ENCODE measurements at places on chromosomes 5 and 9. TPM values are rescaled to one million over a fixed set of nuclear protein-coding genes. Genes with fewer than 3 reads are reported as not detected.

The HARS1 gene
- total RNA-seq: 38.4 TPM

The CCDC152 gene
- 5.4 TPM for total RNA-seq

The GABRA1 gene
- total RNA-seq: not detected

The SPZ1 gene
- total RNA-seq: not detected

The MFAP3 gene
- total RNA-seq: 50.4 TPM

The EIF4E1B gene
- not detected for total RNA-seq

The IRX2 gene
- total RNA-seq: 3.5 TPM

The SOHLH1 gene
- total RNA-seq: not detected

The SLC4A9 gene
- 0.17 TPM for total RNA-seq

The S1PR3 gene
- total RNA-seq: 22.1 TPM

The CBY3 gene
- not detected for total RNA-seq

The TUSC1 gene
- 9.9 TPM for total RNA-seq

The ADAMTSL2 gene
- 0.66 TPM for total RNA-seq

The BHMT gene
- 2.3 TPM for total RNA-seq

The PAXX gene
- 30.6 TPM for total RNA-seq

The FOXD4 gene
- total RNA-seq: 0.38 TPM

The PCBD2 gene
- total RNA-seq: 4.6 TPM

The CDO1 gene
- total RNA-seq: 349 TPM

The AJM1 gene
- 3.0 TPM for total RNA-seq

The FCN2 gene
- 1.3 TPM for total RNA-seq

The PCDHGB1 gene
- total RNA-seq: 0.75 TPM

The ECSCR gene
- 25.4 TPM for total RNA-seq

The OTULINL gene
- total RNA-seq: 3.2 TPM

The PCDHA5 gene
- 0.51 TPM for total RNA-seq

The FRRS1L gene
- not detected for total RNA-seq

The WHRN gene
- total RNA-seq: 2.4 TPM

The TMEM245 gene
- 95.9 TPM for total RNA-seq

The LHX2 gene
- not detected for total RNA-seq

The ISL1 gene
- not detected for total RNA-seq

The CD74 gene
- total RNA-seq: 426 TPM

The MEIKIN gene
- 1.5 TPM for total RNA-seq

The NIPSNAP3A gene
- 40.5 TPM for total RNA-seq

The CCDC192 gene
- not detected for total RNA-seq

The ACTBL2 gene
- total RNA-seq: not detected

The MYMK gene
- total RNA-seq: not detected

The ANAPC2 gene
- 53.1 TPM for total RNA-seq

The TAF1L gene
- total RNA-seq: not detected

The PCDHA11 gene
- not detected for total RNA-seq

The RNF183 gene
- not detected for total RNA-seq

The FAM78A gene
- total RNA-seq: 3.7 TPM

The FUT7 gene
- not detected for total RNA-seq

The OMD gene
- 21.2 TPM for total RNA-seq

The IL13 gene
- not detected for total RNA-seq

The SLC25A48 gene
- total RNA-seq: 0.34 TPM

The GFRA3 gene
- 0.22 TPM for total RNA-seq

The SPINK4 gene
- total RNA-seq: not detected

The IL9 gene
- not detected for total RNA-seq

All from subcutaneous adipose tissue (tissue), 4 donors.